ENCODE measurements at places on chromosomes 13 and 19.

DNA sequence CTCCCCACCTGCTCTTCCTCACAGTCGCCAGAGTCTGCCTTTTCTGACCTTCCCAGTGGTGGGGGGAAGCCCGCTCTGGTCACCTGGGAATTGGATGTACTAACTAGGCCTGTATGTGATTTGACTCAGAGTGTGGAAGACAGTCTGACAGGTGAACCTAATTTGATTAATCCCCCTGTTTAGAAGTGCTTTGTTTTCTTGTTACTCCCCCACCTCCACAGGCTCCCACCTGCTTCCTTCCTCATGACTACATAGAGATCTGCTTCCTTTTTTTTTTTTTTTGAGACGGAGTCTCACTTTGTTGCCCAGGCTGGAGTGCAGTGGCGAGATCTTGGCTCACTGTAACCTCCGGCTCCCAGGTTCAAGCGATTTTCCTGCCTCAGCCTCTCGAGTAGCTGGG, 44.0 kb downstream of the COG3 start:
- DNase-seq = no peak

DNA sequence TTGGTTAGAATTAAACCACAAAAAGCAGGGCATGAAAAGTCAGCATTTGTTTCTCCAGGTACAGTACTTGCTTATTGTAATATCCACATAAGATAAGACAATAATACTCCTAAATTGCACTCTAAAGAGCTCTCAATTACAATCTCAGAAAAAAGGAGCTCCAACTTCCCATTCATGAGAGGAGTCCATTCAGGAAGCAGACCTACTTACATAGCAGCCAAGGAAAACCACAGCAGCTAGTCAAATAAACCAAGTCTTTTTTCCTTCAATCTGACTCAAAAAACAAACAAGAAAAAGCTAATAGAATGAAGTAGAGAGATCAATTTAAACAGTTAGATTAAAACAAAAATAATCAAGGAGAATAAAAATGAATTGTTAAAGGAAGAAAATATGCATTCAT, 885.2 kb upstream of the SLITRK6 start:
- no peak for DNase-seq

DNA sequence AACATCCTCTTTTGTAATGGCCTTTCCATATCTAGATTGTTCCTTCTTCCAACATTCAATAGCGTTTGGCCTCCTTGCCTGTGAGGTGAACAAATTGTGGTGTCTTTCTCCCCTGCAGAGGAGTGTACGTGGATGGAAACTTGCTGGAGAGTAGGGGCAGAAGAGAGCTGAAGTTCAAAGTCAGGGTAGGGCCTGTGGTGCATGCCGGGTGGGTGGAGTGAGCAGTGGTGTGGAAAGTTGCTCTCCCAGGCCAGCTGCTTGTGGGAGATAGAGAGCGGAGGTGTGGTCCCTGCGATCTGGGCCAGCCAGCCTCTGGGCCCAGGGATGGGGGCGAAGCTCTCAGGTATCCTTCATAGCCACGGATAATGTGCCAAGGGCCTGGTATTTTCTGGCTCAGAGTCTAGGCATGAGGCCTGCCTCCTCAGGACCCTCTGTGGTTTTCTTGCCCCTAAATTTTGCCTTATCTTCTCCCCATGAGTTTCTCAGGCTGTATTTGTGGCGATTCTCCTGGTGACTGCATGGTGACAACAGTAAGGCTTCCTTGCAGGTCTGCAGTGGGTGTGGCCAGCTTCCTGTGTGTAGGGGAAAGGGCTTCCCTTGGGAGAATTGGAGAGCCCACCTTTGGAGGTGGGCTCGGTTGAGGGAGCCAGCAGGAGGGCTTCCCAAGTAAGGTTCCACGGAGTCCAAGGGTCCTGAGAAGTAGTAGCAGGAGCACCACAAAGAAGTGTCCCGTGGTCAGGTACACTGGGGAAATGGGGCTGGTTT, 6.7 kb downstream of the RGCC start:
- no peak for DNase-seq

DNA sequence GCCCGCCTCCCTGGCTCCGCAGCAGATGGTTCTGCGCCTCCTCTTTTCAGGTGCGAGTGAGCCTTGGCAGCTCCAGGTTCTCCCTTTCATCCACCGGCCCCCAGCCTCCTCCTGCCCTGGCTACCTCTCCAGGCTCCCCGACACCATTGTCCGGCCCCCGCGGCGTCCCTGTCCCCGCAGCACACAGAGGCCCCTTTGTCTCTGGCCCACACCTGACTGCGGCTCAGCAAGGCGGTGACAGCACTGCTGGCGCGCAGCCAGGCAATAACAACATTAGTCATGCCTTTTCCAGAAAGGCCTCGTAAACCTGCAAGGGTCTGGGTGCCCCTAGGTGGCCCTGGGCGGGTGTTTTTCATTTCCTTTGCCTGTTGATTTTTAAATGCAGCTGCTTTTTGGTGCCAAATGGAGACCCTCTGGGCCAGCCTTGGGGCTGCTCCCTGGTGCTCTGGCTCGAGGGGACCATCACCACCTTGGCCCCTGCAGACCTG, 73.2 kb upstream of the MEDAG start:
- DNase-seq = no peak

DNA sequence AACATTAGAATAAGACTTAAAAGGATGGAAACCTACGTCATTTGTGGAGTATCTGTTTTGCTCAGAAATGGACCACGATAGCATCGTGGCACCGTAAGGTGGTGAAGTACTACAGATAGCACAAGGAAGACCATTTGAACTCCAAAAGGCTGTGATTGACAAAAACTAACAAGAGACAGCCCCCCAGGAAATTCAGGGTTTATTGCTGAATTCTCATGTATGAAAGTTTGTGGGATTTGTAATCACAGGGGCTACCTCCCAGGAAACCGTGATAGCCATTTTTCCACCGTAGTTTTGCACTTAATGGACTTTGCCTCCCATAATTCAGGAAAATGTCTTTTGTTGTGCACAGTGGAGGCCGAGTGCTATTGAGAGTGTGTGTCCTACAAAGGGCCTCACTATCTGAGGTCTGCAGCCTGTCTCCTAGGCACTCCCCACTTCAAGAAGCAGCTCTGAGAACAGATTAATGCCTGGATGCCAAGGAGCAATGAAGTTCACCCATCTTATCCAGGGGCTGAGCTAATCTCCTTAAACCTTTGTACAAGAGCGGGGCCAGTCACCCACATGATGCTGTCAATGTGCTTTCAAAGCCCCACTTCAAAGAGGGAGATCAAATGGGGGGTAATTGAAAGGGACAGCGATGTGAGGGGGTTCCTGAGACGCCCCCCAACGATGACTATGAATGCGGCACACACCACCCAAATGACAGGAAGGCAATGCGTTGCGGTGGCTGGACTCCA, 182.6 kb downstream of the COL4A1 start:
- DNase-seq = no peak

DNA sequence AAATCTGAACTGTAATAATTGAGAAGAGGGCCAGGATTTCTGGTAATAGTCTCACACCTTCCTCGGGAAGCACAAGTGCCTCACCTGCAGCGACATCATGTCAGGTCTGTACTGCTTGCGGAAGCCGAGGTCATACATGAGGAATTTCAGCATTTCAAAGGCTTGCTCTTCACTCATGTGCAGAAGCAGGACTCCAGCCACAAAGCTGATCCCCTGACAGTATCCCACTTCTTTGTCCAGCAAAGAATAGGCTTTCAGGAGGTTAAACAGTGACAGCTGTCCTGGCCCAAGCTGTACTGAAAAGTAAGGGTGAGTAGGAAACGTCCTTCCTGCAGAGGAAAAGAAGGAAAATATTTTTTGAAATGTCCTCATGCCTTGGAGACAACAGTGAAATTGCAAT, 182.7 kb downstream of the TBC1D4 start:
- DNase-seq = no peak

DNA sequence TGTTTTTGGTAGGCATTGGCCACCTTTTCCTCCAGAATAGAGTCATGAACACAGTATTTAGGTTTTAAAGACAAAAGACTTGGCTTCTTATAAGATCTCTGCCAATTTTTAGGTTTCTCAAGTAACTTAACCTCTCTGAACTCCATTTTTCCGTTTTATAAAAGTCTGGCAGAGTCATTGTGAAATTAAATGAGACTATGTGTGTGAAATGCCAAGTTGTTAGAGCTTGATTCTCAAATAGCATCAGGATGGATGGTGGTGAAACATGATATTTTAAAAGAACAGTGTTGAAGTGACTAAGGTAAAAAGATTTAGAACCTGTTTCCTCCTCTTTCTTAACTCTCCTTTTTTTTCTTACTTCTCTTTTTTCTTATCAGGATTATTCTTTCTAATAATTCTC, 617.7 kb upstream of the SLITRK1 start:
- no peak for DNase-seq

- no peak for DNase-seq
Observed at GRCh38 chr19:47609906-47610894, 1.3 kb downstream of the BICRA start.

- DNase-seq = no peak
Observed at GRCh38 chr13:51218626-51219025, 3.6 kb upstream of the FAM124A start.

All from iPS DF 19.7 (cell line).